T1000 (cell line): ENCODE measurements at places on chromosomes 11 and 22.

GRCh38 chr11:112522536-112522935 lies 261.9 kb upstream of the PLET1 start:
- DNase-seq, result no peak

DNA sequence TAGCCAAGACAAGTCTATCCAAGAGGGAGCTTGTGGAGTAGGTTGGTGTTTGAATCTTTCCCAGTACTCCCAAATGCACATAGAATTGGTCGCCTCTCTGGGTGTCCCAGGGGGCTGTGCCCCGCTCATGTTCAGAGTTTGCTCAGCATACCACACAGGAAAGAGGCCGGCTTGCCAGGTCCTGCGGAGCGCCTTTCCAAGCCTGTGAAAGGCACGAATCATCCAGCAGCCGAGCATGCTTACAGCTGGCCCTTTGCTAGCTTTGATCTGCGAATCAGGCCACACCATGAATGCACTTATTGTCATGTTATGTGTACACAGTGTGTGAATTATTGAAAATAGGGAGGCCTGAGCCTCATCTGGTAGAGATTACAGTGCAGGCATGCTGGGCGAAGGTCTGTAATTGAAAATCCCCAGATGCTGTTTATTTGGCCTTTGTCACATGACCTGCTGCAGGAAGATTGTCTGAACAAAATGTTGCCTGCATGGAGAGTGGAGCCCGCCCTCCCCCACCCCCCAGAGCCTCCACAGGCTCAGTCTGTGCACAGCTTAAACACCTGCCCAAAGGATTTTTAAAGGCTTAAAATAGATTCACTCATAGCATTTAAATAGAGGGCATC lies 163.3 kb upstream of the RASSF10 start:
- no peak for DNase-seq

DNA sequence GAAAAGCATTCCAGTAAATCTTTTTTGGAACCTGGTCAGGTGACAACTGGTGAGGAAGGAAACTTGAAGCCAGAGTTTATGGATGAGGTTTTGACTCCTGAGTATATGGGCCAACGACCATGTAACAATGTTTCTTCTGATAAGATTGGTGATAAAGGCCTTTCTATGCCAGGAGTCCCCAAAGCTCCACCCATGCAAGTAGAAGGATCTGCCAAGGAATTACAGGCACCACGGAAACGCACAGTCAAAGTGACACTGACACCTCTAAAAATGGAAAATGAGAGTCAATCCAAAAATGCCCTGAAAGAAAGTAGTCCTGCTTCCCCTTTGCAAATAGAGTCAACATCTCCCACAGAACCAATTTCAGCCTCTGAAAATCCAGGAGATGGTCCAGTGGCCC lies 24.1 kb upstream of the TTC36 start:
- DNase-seq, result no peak

DNA sequence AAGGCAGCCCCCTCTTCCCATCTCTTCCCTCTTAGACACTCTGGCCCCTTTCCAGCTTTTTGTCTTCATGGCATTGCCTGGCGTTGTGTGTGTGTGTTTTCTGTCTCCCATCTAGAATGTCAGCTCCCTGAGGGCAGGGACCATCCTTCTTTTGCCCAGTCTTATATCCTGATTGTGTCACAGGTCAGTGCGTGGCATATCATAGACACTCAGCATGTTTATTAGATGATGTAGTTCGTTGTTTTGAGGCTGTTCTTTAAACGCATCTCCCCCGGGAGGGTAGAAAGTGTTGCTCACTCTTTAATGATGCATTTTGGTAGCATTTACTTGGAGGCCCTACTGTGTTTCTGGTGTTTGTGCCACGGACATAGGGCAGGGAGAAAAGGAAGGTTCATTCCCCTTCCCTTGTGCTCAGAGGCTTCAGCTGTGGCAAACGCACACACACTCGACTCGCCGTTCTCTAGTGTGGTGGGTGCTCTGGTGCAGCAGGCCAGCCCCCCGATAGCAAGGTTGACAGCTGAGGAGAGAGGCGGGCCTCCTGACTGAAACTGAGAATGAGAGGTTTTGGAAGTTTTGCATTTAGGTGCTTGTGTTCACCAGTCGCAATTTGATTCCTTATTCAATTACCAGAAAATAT lies 60.2 kb downstream of the TNRC6B start:
- no peak for DNase-seq

- DNase-seq, result no peak
These were observed 112.1 kb downstream of the SLC1A2 start for GRCh38 chr11:35307221-35307621.

DNA sequence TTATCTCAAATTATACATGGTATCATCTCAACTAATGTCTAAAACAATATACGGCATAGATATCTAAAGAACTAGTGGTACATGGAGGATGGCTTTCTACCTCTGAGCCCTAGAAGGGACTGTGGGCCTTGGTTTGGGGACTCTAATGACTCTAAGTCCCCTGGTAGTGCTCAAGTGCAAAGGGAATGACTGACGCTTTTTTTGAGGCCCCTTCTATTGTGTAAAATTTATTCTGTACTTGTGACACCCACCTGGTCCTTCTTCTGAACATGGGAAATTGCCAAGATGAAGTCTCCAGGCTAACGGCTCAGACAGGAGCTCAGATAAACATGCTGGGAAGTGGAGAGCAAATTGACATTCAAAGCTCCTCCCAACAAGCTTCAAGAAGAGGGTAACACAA lies 53.4 kb upstream of the IGLL5 start:
- no peak for DNase-seq

- no peak for DNase-seq
These were observed 7.8 kb downstream of the PPP6R3 start for GRCh38 chr11:68468217-68468828.

DNA sequence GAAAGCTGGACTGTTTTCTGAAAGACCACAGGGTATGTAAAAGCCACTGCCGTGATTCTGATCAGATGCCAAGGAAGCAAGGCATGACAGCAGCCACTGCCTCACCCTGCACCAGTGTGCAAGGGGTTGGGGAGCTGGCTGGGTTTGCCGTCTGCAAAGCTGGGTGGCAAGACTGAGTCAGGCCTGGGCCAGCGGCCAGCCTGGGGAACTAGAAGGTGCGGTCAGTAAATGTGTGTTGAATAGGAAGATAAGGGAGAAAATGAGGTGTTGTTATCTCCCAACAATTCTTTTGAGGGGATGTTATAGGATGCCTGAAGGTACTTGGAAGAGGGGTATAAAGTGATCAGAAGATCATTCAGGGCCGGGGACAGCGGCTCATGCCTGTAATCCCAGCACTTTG lies 8.0 kb downstream of the VSTM5 start:
- DNase-seq, result no peak

DNA sequence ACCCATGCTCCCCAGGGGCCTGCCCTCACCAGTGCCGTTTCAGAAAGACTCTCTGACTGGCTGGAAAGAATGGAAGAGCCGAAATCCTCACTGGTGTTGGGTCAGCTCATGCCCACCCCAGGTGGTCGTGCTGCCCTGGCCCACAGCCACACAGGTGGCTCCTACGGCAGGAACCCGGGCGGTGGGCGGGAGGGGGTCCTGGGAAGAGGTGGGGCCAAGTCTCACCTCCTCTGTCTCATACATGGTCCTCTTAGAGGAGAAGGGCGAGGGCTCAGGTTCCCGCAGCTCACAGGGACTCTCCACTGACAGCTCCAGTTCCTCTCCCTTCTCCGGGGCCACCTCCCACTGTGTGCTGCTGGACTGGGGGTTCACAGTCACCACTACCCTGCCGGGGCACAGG lies 8.2 kb downstream of the ATG2A start:
- DNase-seq, result no peak

- DNase-seq, result no peak
These were observed 24.8 kb downstream of the RASSF10 start for GRCh38 chr11:13033760-13034533.

DNA sequence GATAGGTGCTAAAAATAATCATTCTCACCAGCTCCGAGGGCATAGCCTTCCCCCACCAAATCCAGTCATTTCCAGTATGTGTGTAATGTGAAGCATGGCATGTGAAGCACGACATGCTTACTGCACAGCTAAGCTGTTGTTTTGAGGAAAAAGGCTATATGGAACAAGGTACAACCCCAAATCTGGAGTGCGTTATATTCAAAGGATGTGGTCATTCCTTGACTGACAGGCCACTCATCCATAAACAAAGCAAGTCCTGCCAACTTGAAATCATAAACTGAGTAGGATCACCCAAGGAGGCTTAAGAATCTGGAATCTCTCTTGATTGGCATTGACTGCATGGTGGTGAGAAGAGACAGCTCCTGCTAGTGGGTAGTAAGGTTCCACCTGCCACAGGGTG lies 3.7 kb downstream of the MAP6 start:
- no peak for DNase-seq

DNA sequence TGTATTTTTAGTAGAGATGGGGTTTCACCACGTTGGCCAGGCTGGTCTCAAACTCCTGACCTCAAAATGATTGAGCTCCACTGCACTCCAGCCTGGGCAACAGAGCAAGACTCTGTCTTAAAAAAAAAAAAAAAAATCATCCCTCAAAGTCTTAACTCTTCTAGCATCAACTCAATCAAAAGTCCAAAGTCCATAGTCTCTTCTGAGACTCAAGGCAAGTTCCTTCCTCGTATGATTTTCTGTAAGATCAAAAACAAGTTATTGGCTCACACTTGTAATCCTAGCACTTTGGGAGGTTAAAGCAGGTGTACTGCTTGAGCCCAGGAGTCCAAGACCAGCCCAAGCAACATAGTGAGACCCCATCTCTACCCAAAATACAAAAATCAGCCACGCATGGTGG lies 24.4 kb downstream of the PLEKHB1 start:
- no peak for DNase-seq

GRCh38 chr22:50253046-50253915 lies 2.2 kb upstream of the HDAC10 start:
- DNase-seq, result no peak

DNA sequence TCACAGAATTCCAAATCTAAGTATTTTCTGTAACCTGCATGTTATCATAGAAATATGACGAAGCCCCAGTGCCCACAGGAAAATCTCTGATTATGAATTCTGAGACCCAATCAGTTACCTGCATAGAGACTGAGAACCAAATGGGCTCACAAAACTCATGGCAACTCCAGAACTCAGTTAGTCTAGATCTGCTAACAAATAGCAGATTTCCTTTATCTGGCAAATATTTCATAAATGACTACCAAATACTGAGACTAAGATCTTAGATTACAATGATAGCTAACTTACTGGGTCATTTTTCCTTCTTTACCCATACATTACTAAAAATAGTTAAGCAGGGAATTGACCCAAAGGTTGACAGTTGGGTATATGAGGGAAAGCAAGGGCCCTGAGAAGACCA lies 228.1 kb upstream of the FAT3 start:
- no peak for DNase-seq

DNA sequence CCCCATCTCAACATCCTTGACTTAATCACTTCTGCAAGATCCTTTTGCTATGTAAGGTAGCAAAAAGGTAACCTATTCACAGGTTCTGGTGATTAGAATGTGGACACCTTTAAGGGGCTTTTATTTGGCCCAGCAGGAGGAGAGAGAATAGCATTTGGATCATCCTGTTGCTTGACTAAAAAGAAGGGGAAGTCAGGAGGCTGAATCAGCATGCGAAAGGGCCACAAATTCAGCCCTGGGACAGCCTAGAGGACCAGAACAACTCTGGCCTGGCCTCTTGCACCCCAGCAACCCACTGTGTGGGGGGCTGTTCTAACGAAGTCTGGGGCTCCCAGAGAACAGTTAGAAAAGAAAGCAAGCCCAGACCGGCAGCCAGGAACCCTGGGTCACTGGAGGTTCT lies 3.2 kb upstream of the HMOX1 start:
- DNase-seq, result no peak

GRCh38 chr11:72776844-72777754 lies 16.7 kb downstream of the STARD10 start:
- no peak for DNase-seq

GRCh38 chr11:134339756-134340155 lies 8.0 kb downstream of the GLB1L2 start:
- DNase-seq, result no peak

- no peak for DNase-seq
These were observed 422.4 kb downstream of the TENM4 start for GRCh38 chr11:79018371-79018849.
